Sigmoid colon (tissue), 7 donors: ENCODE measurements at places on chromosomes 12 and 14. TPM values are rescaled to one million over a fixed set of nuclear protein-coding genes. Genes with fewer than 3 reads are reported as not detected.
A peak's percentile ranks its signal among the peaks of the same experiment; 100 is the strongest.

DNA sequence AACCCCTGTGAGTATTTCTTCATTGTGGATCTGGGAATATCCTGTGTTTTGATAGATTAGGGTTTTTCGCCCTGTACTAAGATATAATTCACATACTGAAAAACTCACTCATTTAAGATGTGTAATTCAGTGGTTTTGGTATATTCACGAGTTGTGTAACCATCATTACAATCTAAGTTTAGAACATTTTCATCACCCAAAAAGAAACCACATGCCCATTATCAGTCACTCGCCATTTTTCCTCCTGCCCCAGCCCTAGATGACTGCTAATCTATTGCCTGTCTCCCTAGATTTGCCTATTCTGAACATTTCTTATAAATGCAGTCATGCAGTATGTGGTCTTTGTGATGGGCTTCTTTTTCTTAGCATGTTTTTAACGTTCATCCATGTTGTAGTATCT lies 67.9 kb upstream of the ATF1 start:
- H3K4me3 ChIP-seq = no peak overlapping the region
- H3K27me3 ChIP-seq = no peaks in the 10 kb centered on the region
- H3K27ac ChIP-seq = no peak overlapping the region
- peaks cover 48% of the 10 kb centered on the region for H3K36me3 ChIP-seq
- DNase-seq = no peak

The OR4E2 gene
- total RNA-seq = not detected

- no peaks in the 10 kb centered on the region for H3K36me3 ChIP-seq
- H3K4me1 ChIP-seq = peaks cover 3% of the 10 kb centered on the region
- peak; percentile 86 for DNase-seq
- H3K4me3 ChIP-seq = no peak overlapping the region
- no peak overlapping the region for H3K27ac ChIP-seq
Observed at GRCh38 chr12:106223485-106224354, 24.1 kb downstream of the CKAP4 start.

- H3K27me3 ChIP-seq = no peaks in the 10 kb centered on the region
- no peak overlapping the region for H3K4me3 ChIP-seq
- no peak overlapping the region for H3K27ac ChIP-seq
- H3K36me3 ChIP-seq = no peaks in the 10 kb centered on the region
Observed at GRCh38 chr12:116429826-116430360, 129.3 kb upstream of the MAP1LC3B2 start.

The XRCC3 gene
- total RNA-seq = 7.5 TPM
